ENCODE measurements at places on chromosomes 3 and 15.

- H3K4me3 ChIP-seq, result no peak overlapping the region
- no peak for DNase-seq
- no peaks in the 10 kb centered on the region for H3K27me3 ChIP-seq
- no peaks in the 10 kb centered on the region for H3K36me3 ChIP-seq
- H3K27ac ChIP-seq, result no peak overlapping the region
These were observed 42.0 kb downstream of the STARD5 start for GRCh38 chr15:81281766-81282605.

DNA sequence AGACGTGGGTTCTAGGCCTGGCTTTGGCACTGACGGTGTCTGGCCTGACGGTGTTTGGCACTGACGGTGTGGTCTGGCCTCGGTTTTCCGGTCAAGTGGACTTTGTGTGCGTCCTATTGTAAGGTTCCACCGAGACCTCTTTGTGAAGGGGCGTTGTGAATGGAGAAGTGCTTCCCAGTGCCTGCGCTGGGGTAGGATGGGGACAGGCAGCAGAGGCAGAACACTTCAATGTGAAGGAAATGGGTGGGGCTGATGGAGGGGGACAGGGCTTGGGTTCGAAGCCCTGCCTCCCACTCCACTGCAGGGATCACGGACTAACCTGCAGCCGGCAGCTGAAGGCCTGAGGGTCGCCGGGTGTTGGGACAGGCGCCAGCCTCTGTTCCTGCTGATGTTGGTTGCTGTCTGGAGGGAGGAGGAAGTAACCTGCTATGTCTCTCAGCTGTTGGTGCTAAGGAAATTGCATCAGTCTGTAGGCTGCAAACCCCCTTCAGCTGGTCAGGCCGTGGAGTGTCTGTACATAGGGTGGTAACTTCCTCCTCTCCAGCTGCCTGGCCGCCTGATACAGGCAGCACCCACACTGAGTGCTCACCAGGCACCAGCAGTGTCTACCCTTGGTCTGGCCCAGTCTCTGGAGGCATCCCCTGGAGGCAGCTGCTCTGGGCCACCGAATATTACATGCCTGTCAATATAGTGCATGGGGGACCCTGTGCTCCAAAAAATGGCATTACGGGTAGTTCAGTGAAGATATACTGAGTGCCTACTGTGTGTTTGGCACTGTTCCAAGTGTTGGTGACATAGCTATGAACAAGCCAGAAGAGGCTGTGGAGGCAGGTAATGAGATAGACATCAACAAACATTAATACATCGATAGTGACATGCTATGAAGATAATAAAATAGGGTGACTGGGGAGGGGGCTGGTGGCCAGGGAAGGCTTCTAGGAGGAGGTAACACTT lies 1.1 kb downstream of the TM6SF1 start:
- DNase-seq, result peak; percentile 15
- H3K36me3 ChIP-seq, result no peaks in the 10 kb centered on the region

DNA sequence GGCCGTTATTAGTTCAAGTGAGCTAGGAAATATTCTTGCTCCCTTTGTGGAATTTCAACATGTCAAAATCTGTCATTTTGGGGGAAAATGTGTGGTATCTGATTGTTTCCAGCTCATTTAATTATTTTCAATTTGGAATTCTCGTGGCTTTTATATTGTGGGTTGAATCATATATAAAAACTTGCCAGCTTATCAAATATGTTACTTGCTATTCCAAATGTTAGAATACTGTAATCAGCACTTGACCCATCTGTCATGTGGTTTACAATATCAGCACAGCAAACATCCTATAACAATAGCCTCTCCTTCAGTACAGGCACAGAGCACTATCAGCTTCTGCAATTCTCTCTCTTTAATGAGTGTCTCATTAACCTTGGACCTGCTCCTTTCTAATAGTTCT lies 130.2 kb upstream of the FEZF2 start:
- H3K36me3 ChIP-seq, result no peaks in the 10 kb centered on the region
- no peak overlapping the region for H3K27ac ChIP-seq
- H3K27me3 ChIP-seq, result no peaks in the 10 kb centered on the region
- no peaks in the 10 kb centered on the region for H3K4me1 ChIP-seq
- no peak overlapping the region for H3K4me3 ChIP-seq

DNA sequence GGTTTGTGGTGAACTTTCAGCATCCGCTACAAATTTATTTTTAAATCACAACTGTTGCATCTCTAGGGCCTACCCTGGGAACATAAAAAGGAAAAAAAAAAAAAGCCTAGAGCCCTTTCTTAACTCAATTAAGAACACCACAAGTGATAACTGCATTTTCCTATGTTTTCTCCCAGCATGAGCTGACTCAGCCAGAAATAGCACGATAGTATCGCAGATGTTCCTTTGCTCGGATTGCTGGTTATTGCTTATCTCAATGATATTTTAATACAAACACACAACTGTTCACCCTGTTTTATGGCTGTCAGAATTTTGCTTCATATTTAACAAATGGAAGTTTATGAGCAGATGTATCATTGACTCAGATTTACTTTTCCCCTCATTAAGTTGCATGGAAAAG lies 251.8 kb upstream of the SUCLG2 start:
- H3K27ac ChIP-seq, result no peak overlapping the region
- H3K4me1 ChIP-seq, result no peaks in the 10 kb centered on the region
- H3K36me3 ChIP-seq, result no peaks in the 10 kb centered on the region
- no peak for DNase-seq

GRCh38 chr3:150077581-150078247 lies 107.0 kb upstream of the PFN2 start:
- peak; percentile 52 for DNase-seq
- peak overlapping the region; percentile 96 for H3K27ac ChIP-seq
- H3K4me3 ChIP-seq, result no peak overlapping the region
- no peaks in the 10 kb centered on the region for H3K36me3 ChIP-seq

DNA sequence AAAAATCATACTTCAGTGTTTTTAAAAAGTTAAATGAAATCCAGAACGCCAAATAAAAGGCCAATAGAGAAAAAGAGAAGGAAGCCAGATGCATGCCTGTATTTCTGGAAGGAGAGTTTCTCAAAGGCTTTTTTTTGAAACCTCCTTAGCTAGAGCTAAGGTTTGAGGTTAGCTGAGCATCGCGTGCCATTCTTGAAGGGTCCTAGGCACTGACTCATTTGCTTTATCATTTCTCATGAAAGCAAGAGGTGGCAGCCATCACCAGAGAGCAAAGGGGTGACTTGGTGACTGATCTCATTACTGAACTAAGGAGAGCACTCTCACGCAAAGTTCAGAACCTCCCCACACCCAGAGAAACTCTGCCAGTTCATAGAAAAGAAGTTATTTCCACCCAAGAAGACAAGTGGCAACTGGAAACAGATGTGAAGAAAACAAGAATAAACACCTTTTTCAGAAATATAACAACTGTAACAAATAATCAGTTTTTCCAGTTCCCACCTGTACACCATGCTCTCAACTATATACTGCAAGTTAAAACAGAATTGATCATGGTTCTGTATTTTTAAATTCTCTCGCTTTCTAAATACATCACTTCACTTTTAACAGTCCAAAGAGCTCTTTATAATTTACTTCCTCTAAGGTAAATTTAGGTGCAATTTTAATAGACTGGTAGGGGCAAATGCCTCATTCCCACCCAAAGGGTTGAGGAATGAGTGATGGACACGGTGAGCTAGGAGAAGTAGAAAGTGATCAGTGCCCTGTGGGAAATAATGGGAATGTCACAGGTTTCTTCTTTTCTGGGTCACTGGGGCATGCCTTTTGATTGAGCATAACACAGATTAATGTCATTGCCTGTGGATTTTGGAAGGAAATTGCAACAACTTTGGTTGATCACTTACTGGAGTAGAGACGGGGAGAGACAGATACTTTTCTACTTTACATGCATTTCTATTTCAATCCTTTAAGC lies 24.7 kb downstream of the GPR15 start:
- H3K4me3 ChIP-seq, result no peak overlapping the region
- H3K27me3 ChIP-seq, result peaks cover 28% of the 10 kb centered on the region
- no peak overlapping the region for H3K27ac ChIP-seq

- no peaks in the 10 kb centered on the region for H3K4me1 ChIP-seq
- H3K36me3 ChIP-seq, result no peaks in the 10 kb centered on the region
- no peak overlapping the region for H3K27ac ChIP-seq
- DNase-seq, result no peak
These were observed 790 bp downstream of the STRIT1 start for GRCh38 chr3:155292693-155293092.

GRCh38 chr3:48957006-48957705 lies 32.9 kb upstream of the P4HTM start:
- no peak overlapping the region for H3K27ac ChIP-seq
- H3K4me3 ChIP-seq, result no peak overlapping the region
- peaks cover 6% of the 10 kb centered on the region for H3K36me3 ChIP-seq
- H3K4me1 ChIP-seq, result no peaks in the 10 kb centered on the region
- no peak for DNase-seq
- no peaks in the 10 kb centered on the region for H3K27me3 ChIP-seq

- no peak overlapping the region for H3K27ac ChIP-seq
- DNase-seq, result no peak
- H3K36me3 ChIP-seq, result no peaks in the 10 kb centered on the region
- H3K4me1 ChIP-seq, result no peaks in the 10 kb centered on the region
- H3K4me3 ChIP-seq, result no peak overlapping the region
- H3K27me3 ChIP-seq, result no peaks in the 10 kb centered on the region
These were observed 270.5 kb downstream of the ARRDC4 start for GRCh38 chr15:98230975-98231374.

DNA sequence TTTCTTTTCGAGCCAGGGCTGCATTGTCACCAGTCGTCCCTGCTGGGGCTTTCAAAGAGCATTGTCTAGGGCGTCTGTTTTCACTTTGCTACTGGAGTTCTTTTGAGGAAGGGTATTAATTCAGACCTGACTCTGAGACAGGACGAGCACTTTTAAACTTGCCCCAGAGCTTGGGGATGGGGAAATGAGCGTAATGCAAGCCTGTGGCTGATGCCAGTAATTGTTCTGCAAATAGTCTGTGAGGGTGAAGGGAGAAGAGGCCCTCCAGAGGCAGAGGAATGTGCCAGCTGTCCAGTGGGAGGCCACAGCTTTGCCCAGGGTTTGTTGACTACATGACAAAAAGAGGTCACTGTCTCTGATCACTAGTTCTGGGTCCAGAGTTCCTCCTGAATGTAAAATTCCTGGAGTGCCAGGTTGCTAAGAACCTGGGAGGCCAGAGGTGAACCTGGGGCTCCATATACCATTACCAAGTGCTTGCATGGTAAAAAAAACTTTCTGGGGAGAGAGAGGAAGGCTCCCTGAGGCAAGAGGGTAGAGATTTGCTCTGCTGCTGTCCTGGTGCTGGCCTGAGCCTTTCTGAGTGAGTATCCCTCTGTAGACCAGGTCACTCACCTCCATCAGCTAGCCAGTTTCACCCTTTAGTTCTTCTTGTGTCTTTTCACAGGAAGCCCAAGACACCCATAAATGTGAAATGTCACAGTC lies 14.8 kb downstream of the EEFSEC start:
- no peak for DNase-seq
- no peaks in the 10 kb centered on the region for H3K4me1 ChIP-seq
- no peaks in the 10 kb centered on the region for H3K36me3 ChIP-seq
- no peak overlapping the region for H3K4me3 ChIP-seq
- H3K27me3 ChIP-seq, result no peaks in the 10 kb centered on the region
- no peak overlapping the region for H3K27ac ChIP-seq

GRCh38 chr3:122979211-122979610 lies 48.4 kb downstream of the SEMA5B start:
- H3K27me3 ChIP-seq, result peaks cover 23% of the 10 kb centered on the region
- peaks cover 19% of the 10 kb centered on the region for H3K4me1 ChIP-seq
- no peak for DNase-seq

Measured in GM23248 (cell line).